ENCODE measurements at places on chromosomes 3 and 15. TPM values are rescaled to one million over a fixed set of nuclear protein-coding genes. Genes with fewer than 3 reads are reported as not detected.

DOCK3 gene
- total RNA-seq, result 6.0 TPM

NRROS gene
- total RNA-seq, result 4.2 TPM

DNA sequence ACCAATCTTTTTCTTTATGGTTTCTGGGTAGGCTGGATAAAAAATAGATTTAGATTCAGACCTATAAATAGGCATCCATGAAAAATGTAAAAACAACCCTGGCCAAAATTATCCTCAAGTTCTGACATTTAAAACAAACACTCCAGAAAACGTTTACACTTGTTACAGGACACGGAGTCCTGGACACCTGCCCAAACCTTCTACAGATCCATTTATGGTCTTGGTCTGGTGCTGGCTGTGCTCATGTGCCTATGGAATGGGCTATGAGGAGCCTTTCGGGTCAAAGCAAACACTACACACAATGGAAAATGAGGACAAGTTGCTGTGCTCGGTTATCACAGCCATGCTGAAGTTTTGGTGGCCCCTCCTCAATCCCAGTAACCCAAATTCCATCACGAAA is 108.1 kb downstream of the PDZRN3 start:
- DNase-seq, result peak; percentile 81

DNA sequence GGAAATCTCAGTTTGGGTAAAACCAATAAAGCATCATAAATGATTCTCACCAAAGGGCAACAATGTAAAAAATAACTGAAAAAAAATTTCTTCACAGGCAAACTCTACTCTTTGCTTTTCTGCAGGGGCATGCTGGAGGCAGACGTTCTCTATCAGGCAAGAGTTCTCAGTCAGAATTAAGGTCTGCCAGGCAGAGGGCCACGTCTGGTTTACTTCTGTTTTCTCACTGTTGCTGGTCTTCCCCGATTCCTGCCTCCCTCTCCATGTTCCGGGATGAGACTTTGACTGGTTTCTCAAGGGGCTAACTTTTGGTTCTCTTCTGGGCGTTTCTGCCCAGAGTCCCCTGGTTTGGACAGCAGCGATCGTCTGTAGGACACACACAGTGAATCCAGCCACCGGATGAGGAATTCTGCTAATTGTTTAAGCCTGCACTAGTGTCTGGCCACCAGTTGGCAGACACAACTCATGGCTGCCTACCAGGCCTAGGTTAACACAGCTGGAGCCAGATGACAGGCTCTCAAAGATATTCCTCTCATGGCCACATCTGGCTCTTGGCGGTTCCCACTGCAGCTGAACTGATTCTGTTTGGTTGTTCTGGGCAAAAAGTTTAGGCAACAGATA is 273.1 kb downstream of the FOXP1 start:
- no peak for DNase-seq

GOLGA8N gene
- total RNA-seq, result 19.7 TPM

Data from ureter (tissue), 1 donor.